ENCODE measurements at places on chromosomes 12 and 14. TPM values are rescaled to one million over a fixed set of nuclear protein-coding genes. Genes with fewer than 3 reads are reported as not detected.

Gene KLRF1
- 2.7 TPM for total RNA-seq

Gene PROX2
- not detected for total RNA-seq

Gene KRT72
- total RNA-seq: not detected

Gene KRT74
- not detected for total RNA-seq

Gene PAPLN
- total RNA-seq: 20.2 TPM
